Activated CD8-positive, alpha-beta memory T cell treated with anti-CD3 and anti-CD28 coated beads for 48 hours (primary cell): ENCODE measurements at places on chromosomes 7 and 10.

DNA sequence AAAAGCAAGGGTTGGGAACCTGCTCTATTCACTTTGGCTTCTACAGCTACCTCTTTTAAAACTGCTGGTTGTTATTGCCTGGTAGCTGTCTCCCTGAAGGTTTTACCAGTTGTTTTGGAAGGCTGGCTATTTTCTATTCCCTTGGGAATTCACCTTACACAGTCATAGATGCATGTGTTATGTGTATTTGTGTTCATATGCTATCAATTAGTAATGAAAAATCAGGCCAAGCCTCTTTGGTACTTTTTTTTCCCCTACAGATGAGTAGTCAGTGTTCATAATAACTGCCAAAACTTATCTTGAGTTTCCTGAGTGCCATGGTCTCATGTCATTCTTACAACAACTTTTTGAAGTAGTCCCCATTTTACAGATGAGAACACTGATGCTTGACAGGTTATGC, 738.0 kb upstream of the GALNT17 start:
- no peak for DNase-seq

DNA sequence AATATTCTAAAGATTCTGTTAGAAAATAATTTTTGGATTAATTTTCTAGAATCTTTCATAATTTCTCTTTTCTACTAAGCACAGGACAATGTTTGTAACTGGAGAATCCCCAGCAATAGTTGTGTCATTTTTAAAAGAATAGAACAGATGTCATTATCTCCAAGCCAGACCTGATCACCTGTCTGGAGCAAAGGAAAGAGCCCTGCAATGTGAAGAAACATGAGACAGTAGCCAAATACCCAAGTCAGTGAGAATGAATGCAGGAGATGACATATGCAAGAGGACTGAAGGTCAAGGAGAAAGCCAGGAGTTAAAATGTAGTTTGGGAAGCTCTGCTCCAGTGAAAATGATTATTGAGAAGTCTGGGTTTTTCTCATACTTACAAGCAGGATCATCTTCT, 25.4 kb upstream of the ZNF138 start:
- DNase-seq = no peak

GRCh38 chr7:37665352-37666022, 18.1 kb upstream of the GPR141 start:
- no peak for DNase-seq

GRCh38 chr10:91642831-91643692, 10.2 kb upstream of the PPP1R3C start:
- DNase-seq = no peak

DNA sequence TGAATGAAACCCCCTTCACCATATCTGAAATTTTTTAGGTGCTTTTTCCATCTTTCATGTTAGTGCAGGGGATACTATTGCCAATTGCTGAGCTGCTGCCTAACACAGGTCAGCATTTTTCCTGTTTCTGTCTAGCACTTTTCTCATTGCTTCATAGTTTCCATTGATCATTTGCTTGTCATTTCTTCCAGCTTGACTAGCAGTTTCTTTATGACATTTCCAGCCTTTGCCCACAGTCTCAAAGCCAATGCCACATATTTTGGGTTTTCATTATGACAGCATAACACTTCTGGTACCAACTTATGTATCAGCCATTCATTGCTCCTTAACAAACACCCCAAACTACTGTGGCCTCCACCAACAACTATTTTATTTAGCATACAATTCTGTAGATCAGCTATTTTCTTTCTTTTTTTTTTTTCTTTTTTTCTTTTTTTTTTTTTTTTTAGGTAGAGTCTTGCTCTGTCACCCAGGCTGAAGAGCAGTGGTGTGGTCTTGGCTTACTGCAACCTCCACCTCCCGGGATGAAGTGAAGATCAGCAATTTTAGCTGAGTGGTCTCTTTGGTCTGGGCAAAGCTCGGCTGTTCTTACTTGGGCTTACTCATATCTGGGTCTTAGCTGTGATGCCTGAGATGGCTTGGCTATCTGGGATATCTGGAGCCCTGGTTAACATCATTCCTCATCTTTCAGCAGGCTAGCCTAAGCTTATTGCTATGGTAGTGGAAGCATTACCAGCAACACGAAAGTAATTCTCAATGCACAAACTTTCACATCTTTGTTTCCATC, 102.3 kb downstream of the EPC1 start:
- no peak for DNase-seq

GRCh38 chr10:26408858-26409494, 29.2 kb upstream of the APBB1IP start:
- DNase-seq = no peak

GRCh38 chr7:51973939-51974338, 657.3 kb upstream of the COBL start:
- no peak for DNase-seq

- no peak for DNase-seq
Observed at GRCh38 chr10:17771017-17771416, 19.0 kb downstream of the TMEM236 start.

- peak; percentile 35 for DNase-seq
Observed at GRCh38 chr7:102390697-102391484, 5.3 kb upstream of the PRKRIP1 start.

GRCh38 chr10:58326967-58327381, 7.8 kb upstream of the UBE2D1 start:
- no peak for DNase-seq

DNA sequence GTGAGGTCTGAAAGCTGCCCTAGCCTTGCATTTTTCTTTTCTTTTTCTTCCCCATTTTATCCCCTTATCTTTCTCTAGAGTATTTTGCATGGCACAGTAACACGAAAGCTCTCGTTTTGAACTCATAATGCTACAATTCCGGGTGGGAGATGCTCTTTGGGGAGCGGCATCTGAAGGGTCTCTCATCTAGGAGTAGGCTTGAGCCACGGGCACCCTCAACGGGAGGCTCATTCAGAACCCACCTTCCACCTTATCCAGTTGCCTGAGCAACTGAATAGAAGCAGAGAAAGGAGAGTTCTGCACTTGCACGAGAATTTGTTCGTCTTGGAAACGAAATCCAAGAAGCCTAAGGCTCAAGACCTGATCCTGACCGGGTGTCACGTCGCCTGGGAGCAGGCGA, 603.5 kb upstream of the FOXK1 start:
- DNase-seq = no peak

- DNase-seq = no peak
Observed at GRCh38 chr7:127885843-127886242, 145.4 kb downstream of the LRRC4 start.

DNA sequence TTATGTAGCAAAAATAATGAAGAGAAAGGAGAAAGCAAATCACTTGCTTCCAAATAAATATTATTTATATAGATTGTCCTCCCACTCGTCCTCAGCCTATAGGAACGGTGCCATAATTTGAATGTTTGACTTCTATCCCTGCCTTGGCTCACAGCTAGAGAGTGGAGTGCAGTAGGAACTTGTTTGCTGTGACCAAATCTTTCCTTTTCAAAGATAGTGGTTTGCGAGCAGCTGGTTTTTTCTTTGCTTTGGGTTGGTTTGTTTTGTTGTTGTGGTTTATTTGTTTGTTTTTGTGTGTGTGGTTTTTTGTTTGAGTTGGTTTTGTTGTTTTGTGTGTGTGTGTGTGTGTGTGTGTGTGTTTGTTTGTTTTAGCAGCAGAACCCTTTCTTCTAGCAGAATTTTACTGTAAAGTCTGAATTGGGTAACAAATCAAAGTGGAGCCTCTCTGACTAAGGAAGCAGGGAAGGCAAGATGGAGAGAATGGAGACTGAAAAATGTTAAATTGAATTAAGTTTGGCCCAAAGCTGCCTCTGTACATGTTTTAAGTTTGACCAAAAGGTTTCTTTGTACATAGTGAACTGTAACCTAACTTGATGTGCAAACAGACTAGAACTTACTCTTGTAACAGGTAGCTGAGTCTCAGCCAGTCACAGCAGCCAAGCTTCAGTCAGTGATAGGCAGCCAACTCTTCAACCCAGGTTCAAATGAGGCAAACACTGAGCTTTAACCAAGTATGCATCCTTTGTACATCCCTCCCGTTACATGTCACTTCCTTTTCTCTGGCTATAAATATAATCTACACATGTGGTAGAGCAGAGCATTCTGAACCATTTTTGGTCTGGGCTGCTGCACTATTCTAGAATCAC, 149.5 kb upstream of the LRGUK start:
- no peak for DNase-seq

GRCh38 chr10:28925121-28925663, 247.9 kb downstream of the BAMBI start:
- DNase-seq = no peak
